Stimulated activated CD8-positive, alpha-beta memory T cell treated with anti-CD3 and anti-CD28 coated beads, Interleukin-4, amount 100 ng/mL, for 4 hours (primary cell): ENCODE measurements at places on chromosomes 3 and 15.

GRCh38 chr3:141308588-141309218 lies 59.6 kb upstream of the ZBTB38 start:
- DNase-seq, result no peak

DNA sequence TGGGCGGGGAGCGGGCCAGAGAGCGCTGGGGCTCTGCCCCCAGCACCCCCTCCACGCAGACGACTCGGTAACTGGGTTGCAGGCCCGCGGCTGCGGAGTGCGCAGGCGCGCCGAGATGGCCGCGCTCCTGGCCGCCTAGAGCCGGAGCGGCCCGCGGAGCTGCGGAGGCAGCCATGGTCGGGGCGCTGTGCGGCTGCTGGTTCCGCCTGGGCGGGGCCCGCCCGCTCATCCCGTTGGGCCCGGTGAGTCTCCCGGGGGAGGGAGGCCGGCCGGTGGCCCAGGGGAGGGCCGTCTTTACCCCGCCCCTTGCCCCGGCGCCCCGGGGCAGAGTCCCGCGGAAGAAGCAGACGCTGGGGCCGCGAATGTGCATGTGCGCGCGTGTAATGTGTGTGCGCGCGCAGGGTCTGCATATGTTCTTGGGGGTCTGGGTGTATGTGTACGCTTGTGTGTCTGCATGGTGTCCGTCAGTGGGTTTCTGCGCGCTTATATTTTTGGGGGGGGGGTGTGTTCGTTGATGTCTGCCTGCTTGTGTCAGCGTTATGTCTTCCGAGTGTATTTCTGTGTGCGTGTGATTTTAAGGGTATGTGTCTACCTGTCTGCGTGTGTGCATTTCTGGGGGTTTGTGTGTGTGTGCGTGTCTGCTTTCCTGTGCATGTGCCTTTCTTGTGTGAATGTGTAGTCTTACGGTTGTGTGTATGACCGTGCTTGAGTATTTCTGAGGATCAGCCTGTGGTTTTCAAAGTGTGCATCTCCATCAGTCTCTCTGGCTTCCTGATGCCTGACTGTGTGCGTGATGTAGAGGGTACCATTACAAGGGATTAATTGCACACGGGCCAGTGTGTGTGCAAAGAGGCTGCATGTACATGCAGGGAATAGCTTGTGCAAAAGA lies at the start of gene ABHD14A:
ABHD14A (plus strand) TSS at position 102 of the 889 bp plus-strand sequence; CDS start at position 174, 72 bp downstream.
- DNase-seq, result no peak

- DNase-seq, result no peak
Observed at GRCh38 chr15:99477791-99478471, 87.9 kb upstream of the MEF2A start.

GRCh38 chr3:29515451-29515850 lies 234.6 kb downstream of the RBMS3 start:
- DNase-seq, result no peak

DNA sequence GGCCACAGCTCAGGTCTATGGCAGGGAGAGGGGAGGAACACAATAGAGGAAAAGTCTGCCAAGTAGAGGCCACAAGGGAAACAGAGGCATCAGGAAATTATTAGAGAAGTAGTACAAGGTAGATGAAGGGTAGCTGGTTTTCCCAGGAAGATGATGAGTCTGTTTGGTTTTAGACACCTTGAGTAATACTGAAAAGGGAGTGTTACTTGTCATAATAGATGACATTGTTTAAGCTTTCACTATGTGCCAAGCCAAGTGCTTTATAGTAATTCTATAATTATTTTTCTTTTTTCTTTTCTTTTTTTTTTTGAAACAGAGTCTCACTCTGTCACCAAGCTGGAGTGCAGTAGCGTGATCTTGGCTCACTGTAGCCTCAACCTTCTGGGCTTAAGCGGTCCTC lies 13.7 kb downstream of the PXK start:
- DNase-seq, result no peak

- DNase-seq, result no peak
Observed at GRCh38 chr3:155972885-155973584, 102.6 kb downstream of the GMPS start.

GRCh38 chr3:140834266-140835037 lies 107.2 kb upstream of the SLC25A36 start:
- no peak for DNase-seq
